ENCODE measurements at places on chromosomes 5 and 9.

- DNase-seq: no peak
Measured at GRCh38 chr9:20729523-20729922, 45.5 kb downstream of the FOCAD start.

DNA sequence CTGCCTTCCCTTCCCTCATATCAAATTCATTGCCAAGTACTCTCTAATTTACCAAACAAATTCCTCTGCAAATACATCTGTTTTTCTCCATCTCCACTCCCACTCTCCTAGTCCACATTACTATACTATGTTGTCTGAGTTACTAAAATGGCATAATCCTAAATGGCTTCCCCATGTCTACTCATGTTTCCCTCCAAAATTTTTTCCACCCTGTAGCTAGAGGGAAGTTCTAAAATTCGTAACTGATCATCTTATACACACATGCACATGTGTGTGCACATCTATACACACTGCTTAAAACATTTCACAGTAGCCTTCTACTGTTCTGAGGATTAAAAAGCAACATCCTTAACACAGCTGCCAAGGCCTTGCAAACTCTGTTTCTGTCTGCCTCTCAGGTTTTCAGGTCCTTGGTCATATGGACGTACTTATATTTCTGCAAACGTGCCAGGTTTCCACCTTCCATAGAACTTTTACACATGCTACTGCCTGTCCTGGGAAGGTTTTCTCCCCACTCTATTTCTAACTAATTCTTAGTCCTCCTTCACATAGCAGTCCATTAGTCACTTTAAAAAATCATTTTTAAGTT is 140.6 kb downstream of the LURAP1L start:
- DNase-seq: no peak

GRCh38 chr5:34929134-34929719 is at the start of gene DNAJC21:
Gene DNAJC21, plus strand, starts transcription at chr5:34929559. Its CDS starts 261 bp downstream, at chr5:34929820.
- peak; percentile 92 for DNase-seq

DNA sequence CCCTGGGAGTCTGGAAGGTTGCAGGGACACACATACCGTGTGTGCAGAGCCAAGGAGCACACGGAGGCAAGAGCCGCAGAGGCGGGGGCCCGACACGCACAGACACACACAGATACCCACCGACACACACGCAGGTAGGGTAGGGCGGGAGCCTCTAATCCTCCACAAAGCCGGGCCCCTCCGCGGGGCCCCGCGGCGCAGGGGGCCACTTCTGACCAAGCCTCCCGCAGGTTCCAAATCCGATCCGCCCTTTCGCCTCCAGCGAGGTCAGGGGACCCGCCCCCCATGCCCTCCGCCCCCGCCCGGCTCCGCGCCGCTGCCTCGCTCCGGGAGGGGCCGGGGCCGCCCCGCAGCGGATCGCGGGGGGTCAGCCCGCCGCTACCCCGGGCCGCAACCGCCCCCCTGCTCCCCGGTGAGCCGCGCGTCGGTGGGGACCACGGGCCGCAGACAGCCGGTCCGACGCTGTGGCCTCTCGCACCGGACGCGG is 1.4 kb upstream of the LMX1B start:
- no peak for DNase-seq

- no peak for DNase-seq
Measured at GRCh38 chr5:179452356-179453230, 97.8 kb upstream of the RUFY1 start.

DNA sequence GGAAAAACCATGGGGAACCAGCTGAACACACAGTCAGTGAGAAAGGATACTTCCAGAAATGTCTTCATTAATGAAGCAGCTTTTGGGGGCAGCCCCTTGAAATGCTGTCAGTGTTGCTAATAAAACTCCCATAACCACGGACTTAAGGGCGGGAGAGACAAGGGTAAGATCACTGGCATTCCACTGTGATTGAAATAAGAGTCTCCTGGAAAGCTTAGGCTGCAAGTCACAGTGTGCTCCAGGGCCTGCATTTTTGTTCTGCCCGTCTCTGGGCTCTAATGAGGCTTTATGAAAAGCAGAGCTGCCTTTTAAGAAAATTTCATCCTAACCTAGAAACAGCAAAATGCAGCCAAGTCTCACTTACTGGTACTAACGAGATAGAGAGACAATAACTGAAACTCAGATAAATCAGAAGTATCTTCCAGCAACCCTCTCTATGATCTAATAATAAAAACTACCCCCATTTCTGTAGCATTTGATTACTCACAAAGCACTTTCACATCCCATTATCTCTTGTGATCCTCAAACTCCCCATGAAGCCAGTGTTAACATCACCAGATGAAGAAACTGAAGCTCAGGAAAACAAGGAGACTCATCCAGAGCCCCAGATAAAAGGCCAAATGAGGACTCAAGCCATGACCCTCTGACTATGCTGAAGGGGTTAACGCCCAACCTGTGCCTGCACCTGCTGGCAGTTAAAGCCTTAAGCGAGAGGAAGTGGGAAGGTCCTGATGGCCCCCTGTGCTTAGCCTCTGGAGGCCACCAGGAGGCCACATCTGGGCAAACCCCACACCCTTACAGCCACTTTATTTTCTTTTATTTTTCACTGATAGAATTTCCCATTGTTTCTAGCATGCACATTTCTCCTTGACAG is 37.5 kb downstream of the SPOCK1 start:
- no peak for DNase-seq

DNA sequence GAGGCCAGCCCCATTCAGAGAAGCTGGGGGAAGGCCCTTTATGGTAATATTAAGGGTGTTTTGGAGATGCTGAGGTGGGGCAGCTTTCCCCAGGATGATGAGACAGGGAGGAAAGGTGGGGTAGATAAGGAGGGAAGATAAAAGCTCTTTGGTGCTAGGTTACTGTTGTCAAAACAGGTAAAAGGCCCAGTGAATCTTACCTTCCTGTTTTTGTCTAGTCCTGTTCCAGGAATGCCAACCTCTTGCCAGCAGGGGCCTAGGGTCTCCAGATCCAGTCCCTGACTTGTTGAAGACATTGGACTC is 797 bp upstream of the CCL27 start:
- DNase-seq: no peak

GRCh38 chr5:158801268-158801667 is 298.4 kb downstream of the EBF1 start:
- no peak for DNase-seq

DNA sequence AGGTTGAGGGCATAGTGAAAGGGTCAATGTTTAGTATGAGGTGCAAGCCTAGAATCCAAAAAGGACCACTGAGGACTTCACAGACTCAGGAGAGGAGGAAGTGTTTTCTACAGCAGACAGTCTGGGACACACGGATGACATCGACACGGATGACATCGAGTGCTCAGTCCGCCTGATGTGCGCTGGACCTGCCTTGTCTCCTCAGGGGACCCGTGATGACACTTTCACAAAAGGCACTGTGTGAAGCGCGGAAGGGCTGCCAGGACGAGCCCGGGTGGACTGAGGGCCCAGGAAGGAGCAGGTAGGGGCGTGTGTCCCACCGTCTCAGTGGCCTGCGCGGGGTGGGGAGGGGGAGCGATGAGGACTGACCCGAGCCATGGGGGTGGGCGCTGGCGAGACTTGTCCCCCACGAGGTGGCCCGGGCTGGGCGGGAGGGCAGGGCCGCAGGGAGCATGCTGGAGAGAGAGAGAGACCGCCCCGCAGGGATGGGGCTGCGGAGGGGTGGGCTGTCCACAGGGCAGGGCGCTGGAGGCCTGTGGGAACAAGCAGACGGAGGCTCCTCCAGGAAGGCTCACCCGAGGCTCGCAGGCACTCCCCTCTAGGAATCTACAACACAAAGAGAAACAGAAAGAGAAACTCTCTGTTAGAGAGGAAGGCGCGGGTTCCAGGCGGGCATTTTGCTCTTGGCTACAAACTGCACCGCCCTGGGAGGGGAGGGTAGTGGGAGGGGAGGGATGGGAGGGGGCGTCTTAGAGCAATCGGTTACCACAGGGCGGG is 54.9 kb downstream of the USP20 start:
- peak; percentile 39 for DNase-seq
